ENCODE measurements at places on chromosomes 5 and 9. TPM values are rescaled to one million over a fixed set of nuclear protein-coding genes. Genes with fewer than 3 reads are reported as not detected.
A peak's percentile ranks its signal among the peaks of the same experiment; 100 is the strongest.

DNA sequence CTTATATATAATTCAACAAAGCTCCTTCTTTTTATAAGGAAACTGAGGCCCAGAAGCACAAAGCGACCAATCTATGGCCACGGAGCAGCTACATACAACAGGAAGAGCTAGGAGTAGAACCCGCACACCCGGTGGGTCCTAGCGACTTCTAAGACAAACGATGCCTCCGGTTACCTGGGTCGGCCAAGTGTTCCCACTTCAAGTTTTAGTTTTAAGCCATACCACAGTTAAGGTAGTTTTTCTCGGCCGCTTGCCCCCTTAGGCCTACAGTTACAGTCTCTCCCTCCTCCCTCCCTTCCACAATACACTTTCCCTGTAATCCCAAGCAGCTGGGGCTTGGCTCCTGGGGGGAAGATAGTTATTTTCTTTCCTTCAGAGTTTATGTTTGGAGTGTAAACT is 533 bp downstream of the SREK1IP1 start:
- DNase-seq = no peak

GRCh38 chr5:57406641-57407040 is 76.0 kb downstream of the ACTBL2 start:
- no peak for DNase-seq

DNA sequence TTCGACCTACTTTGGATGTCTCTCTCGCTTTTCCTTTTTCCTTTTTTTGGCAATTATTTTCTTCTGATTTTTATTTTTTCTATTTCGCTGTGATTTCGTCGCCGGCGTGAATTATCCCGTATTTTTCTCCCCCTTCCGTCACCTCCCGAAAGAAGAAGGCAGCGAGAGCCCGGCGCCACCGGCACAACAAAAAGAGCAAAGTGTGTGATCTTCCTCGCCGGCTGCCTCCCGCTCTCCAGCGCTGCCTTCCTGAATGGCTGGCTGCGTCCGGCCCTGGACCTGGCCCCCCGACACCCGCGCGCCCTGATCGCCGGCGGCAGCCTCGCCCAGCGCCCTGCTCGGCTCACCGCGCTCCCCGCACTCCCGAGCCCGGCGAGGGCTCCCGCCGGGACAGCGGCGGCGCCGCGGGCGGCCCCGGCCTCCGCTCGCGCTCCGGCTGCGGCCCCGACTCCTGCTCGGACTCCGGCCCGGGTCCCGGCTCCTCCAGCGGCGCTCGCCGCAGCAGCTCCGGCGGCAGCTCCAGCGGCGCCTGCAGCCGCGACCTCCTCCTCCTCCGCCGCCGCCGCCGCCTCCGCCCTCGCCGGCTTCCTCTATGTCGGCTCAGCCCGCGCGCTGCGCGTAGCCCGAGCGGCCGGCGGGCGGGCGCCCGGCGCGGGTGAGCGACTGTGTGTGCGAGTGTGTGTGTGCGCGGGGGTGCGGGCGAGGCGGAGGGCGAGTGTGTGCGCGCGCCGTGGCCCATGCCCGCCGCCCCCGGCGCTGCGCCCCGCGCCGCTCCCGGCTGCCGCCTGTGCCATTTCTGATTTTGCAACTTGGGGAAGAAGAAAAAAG is 960 bp downstream of the NR2F1 start:
- DNase-seq = no peak

DNA sequence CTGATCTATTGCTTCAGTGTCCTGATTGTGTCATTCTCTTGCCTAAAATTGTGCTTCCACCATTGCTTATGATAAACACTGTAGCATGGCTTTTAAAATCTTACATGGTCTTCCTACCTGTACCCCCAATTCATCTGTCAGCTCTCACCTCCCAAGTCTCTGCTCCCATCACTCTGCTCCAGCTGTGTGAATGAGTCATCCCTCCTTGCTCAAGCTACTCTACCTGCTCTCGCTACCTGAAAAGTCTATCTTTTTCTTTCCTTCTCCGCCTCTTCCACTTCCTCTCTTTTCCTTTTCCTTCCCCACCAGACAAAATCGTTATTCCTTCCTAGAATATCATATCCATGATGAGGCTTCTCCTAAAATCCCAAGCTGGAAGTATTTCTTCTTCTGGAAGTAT is 341.7 kb downstream of the PRELID2 start:
- no peak for DNase-seq

The CWC27 gene
- not detected for total RNA-seq

GRCh38 chr9:128251732-128252100 is 24.1 kb downstream of the GOLGA2 start:
- DNase-seq = no peak

DNA sequence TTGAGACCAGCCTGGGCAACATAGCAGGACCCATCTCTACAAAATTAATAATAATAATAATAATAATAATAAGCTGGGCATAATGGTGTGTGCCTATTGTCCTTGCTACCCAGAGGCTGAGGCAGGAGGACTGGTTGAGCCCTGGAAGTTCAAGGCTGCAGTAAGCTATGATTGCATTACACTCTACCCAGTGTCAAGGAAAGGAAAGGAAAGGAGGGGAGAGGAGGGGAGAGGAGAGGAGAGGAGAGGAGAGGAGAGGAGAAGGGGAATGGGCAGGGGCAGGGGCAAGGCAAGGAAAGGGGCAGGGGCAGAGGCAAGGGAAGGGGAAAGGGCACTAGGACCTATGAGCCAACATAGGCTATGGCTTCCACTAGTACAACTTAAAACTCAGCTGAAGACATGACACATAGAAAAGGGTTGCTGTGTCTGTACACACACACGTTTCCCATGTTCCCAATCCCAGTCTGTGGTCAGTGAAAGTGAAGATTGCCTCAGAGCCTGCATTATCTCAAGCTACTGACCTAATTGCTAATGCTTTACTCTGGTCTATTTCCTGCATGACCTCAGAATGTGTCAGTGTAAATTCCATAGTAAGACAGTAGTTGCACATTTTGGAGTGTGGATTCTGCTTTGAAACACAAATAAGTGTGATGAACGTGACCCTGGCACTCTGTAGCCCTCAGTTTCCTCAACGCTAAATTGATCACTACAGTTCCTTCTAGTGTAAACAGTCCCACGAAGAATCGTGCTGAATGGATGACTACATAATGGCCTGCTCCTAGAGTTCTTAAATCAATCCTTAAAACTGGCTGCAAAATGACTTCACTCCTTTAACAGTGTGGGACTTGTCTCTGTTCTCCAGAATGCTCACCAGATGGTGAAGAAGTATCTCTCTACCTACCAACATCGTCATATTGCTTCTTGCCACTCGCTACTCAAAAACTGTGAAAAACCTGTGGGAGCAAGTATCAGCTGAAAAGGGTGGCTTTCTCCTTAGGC is 497.0 kb downstream of the RAB3C start:
- peak; percentile 60 for DNase-seq

GRCh38 chr9:20476912-20477521 is 145.3 kb downstream of the MLLT3 start:
- DNase-seq = peak; percentile 48

The NEUROG1 gene
- not detected for total RNA-seq

The AQP7 gene
- 2.8 TPM for total RNA-seq

- DNase-seq = no peak
Observed at GRCh38 chr5:142941245-142941644, 171.1 kb downstream of the ARHGAP26 start.

- DNase-seq = no peak
Observed at GRCh38 chr5:61020415-61020814, 75.4 kb downstream of the NDUFAF2 start.

Data from stomach (tissue), 19 donors.